ENCODE measurements at places on chromosomes 2 and 18. TPM values are rescaled to one million over a fixed set of nuclear protein-coding genes. Genes with fewer than 3 reads are reported as not detected.

GRCh38 chr2:231854616-231855125 lies 68.4 kb downstream of the COPS7B start:
- DNase-seq, result no peak

GRCh38 chr18:63550068-63550467 lies 7.9 kb downstream of the SERPINB12 start:
- no peak for DNase-seq

GAREM2 gene
- 5.1 TPM for total RNA-seq

SERPINB10 gene
- total RNA-seq, result not detected

- DNase-seq, result no peak
Measured at GRCh38 chr2:44616667-44617155, 255.0 kb downstream of the CAMKMT start.

- no peak for DNase-seq
Measured at GRCh38 chr2:130837175-130837810, 579 bp downstream of the ARHGEF4 start.

DNA sequence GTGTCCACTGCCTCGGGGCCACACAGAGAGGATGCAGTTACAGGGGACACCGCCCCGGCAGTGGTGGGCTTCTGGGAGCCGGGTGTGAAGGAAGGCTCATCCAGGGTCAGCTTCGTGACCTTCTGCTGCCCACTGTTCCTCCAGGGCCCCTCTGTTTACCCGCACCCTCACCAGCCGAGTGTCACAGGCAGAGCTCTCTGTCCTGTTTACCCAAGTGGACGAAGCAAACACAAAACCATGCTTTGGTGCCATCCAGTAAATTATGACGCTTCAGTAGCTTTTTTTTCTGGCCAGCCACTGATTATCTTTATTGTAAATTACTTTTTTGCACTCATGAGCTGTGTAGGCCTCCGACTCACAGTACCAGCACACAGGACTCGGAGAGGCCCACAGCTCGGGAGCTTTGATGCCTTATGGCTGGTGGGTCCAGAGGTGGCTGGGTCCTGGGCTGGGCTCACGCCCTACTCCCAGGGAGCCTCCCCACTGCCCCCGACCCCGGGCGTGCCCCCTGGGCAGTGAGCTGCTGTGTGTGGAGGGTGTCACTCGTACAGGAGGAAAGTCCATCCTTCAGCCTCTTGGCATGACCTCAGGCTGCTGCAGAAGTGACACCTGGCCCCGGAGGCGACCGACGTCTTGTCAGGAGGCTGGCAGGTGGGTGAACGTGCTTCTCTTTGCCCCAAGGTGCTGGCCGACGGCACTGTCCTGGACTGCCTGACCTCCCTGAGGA lies 9.8 kb downstream of the D2HGDH start:
- DNase-seq, result no peak

GRCh38 chr2:216408426-216409290 lies 3.6 kb upstream of the SMARCAL1 start:
- DNase-seq, result no peak

- DNase-seq, result no peak
Measured at GRCh38 chr2:106096299-106097037, 97.6 kb downstream of the UXS1 start.

CNGA3 gene
- not detected for total RNA-seq

HDLBP gene
- total RNA-seq, result 226 TPM

- no peak for DNase-seq
Measured at GRCh38 chr2:105739944-105740530, 4.7 kb upstream of the NCK2 start.

SFTPB gene
- not detected for total RNA-seq

PREB gene
- total RNA-seq, result 91.0 TPM

GRCh38 chr2:120432293-120432975 lies 86.5 kb downstream of the INHBB start:
- DNase-seq, result no peak

DNA sequence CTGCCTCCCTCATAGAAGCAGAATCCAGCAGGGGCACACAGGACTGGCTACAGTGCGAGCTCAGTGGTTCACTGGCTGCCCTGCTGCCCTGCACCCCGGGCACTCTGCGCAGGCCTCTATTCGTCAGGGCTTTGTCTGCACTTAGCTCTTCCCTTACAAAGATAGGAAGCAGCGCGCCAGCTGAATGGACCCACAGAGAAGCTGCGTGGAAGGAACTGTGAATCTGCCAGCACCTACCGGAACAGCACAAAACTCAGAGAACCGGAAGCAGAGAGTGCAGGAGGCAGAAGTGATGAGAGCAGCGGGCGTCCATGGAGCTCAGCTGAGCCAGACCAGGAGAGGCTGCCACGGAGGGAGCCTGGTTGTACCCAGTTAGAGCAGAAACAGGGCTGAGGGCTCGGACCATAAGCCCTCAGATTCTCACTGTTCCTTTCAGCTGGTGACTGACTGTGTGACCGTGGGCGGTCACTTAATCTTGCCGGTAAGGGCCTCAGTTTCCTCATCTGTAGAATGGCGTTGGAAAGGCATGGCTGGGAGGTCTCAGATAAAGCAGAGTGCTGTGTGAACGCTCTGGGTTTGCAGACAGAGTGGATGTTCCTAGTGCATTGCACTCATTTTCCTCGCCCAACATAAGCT lies 23.1 kb upstream of the SLC66A3 start:
- no peak for DNase-seq

DNA sequence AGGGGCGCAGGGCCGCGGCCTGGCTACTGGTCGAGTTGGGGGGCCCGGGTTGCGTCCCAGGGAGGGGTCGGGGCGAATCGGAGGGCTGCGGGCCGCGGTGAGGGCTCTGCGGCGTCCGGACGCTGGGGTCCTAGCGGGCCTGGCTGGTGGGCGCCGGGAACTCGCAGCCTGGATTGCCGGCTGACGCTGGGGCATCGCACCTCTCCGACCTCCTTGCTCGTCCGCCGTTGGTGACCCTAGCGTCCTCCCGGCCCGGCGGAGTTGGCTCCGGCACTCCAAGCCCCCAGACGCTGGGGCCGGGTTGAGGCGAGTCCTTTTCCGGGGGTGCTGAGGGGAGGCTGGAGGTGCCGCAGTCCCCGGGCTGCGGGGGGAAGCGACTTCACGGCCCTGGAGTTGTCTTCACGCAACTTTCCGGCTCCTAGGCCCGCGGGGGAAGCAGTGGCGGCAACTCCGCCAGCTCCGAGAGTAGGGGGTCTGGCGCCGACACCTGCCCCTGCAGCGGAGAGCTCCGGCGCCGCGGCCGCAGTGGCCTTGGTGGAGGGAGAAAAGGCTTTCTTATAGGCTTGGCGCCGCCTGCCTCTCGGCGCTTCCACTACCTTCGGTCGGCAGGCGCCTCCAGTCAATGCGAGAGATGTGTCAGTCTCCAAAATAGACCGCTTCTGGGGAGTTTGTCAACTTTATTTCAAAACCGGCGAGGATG lies 70.3 kb downstream of the HAUS1 start:
- DNase-seq, result no peak

DNA sequence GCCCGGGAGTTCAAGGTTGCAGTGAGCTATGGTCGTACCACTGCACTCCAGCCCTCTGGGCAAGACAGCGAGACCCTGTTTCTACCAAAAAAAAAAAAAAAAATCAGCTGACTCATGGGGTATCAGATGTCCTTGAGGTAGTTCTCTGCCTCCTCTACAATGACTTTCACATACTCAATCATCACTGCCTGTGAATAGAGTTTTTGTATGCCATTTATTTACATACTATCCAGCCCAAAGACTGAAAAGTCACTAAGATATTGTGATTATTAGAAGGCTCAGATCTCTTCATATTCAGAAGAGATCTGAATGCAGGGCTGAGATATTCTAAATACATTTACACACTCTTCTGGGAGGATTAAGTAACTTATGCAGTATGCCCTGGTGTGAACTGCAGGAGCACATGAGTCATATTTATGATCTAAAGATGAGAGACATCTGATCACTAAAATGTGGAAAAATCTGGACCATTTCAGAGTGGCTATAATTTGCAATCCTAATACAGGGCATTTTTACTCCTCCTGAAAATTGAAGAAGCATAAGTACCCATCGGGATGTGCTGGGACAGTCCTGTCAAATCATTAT lies 38.9 kb downstream of the KLF7 start:
- no peak for DNase-seq

MC5R gene
- not detected for total RNA-seq

REEP1 gene
- total RNA-seq, result 24.5 TPM

Measured in uterus (tissue), 4 donors.